Right ventricle myocardium superior (tissue), 1 donor: ENCODE measurements at places on chromosomes 13 and 19. TPM values are rescaled to one million over a fixed set of nuclear protein-coding genes. Genes with fewer than 3 reads are reported as not detected.

DNA sequence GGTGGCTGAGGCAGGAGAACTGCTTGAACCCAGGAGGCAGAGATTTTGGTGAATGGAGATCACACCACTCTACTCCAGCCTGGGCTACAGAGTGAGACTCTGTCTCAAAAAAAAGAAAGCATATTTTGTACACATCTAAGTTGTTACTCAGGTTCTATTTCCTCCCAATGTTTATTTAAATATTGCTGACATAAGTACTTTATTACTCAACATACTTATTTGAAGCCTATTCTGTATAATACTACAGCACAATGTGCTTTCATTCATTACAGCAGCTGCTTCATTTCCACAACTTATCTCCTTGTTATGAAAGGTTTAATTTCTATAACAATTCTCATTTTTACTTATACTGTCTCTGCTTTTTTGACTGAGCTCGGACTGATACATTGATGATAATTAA, 495.7 kb downstream of the SLITRK1 start:
- DNase-seq: no peak

DNA sequence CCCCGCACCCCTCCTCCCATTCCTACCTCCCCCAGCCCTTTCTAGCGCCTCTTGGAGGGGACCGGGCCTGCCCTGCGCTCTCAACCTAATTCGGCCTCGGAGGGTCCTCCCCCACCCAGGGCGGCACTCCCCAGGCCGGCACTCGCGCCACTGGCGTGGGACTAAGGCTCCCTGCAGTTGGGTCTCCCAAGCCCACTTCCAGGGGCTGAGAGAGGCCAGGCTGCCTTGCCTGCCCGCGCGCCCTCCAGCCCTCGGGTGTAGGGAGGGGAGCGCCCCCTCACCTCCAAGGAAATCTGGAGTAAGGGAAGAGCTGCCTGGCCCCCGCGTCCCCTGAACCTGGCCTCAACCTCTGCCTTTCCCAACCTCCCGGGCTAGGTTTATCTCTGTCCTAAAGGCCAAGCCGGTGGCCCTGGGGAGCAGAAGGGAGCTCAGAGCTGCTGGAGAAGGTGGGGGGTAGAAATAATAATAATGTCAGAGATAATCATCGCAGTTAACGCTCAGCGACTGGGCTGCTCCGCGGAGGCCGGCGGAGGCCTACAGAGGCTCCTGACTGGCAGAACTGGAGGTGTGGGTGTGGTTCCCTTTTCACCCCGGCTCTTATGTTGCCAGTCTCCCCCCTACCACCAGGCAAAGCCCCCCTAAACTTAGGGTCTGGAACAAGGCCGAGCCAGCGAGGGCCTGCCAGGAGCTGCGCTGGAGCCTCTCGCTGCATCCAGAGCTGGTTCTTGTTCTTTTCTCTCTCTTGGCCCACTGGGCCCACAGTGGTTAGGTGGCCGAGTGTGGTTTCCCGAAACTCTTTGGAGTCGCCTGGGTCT, 9.6 kb downstream of the ZIC2 start:
- DNase-seq: no peak

GRCh38 chr13:95155093-95155492, 146.2 kb downstream of the ABCC4 start:
- DNase-seq: no peak

DNA sequence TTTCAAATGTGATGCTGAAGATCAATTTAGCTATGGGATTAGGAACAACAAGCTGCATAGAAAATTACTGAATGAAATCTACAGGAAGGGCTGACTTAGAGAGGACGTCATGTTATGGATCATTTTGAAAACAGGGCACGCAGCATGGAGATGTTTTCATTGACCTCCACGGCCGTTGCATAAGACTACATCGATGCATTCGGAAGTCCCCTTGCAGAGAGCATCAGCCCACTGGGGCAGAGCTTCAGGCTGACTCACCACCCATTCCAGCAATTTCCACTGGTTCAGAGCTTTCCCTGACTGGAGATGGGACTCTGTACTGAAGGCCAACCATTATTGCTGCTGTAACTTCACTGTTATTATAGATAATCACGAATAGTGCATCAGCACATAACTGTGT, 305.3 kb downstream of the IRS2 start:
- DNase-seq: no peak

DNA sequence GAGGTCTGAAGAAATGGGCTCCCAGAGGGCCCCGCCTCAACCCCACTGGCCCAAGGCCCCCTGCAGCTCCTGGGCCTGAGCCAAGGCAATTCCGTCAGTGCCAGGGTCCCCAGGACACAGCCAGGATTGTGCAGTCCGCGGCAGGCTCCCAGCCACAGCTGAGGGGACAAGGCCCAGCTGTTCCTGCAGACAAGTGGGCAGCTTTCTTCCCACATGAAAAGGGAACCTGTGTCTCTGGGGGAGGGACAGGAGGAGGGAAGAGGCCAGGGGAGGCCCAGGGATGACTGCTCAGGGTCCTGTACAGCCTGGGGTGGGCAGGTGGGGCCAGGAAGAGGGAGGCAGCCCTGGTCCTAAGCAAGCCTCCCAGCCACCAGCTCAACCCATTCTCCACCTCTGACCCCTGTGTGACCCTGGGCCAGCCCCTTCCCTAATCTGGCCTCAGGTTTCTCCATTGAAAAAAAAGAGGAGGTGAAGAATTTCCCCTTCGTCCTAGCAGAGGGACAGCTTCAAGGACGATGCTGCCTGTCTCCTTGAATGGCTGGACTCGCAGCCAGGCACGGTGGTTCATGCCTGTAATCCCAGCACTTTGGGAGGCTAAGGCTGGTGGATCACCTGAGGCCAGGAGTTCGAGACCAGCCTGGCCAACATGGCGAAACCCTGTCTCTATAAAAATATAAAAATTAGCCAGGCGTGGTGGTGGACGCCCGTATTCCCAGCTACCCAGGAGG, 20.5 kb upstream of the VSTM2B start:
- no peak for DNase-seq

DNA sequence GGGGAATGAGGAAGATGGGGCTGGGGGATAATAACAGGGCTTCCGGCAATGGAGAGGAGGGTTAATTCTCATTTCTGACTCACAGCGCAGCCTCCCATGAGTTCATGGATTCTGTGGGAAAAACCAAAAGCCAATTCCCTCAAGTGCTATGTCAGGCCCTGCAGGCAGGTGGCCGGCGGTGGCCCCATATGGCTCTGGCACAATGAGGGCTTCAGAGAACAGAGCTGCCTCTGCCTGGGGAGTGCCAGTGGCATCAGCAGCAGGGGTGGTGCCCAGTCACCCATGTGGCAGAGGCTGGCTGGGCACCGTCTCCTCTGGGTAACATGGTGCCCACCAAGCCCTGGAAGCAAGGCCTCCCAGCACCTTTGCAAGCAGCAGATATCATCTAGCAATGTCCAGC, 69.1 kb downstream of the ALOX5AP start:
- no peak for DNase-seq

DNA sequence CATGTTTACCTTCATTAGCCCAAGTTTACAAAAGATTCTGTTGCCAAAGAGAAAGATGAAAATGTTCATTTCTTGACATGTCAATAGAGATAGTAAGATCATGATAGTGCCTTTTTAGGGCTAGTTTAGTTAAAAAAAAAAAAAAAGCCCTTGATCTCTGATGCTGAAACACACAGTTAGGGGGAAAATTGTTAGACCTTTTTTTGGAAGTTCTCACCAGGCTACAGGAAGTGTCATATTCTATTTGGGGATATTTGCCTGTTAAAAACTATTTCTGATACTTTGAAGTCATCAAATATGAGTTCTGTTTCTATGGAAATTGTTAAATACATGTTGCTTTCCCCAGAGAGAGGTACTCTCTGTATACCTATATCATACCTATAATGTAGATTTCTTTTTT, 21.6 kb downstream of the SLAIN1 start:
- no peak for DNase-seq

- DNase-seq: peak; percentile 66
These were observed 25.8 kb upstream of the MAP3K10 start for GRCh38 chr19:40165362-40165937.

GRCh38 chr19:18871543-18871942, 24.4 kb downstream of the CERS1 start:
- no peak for DNase-seq

DNA sequence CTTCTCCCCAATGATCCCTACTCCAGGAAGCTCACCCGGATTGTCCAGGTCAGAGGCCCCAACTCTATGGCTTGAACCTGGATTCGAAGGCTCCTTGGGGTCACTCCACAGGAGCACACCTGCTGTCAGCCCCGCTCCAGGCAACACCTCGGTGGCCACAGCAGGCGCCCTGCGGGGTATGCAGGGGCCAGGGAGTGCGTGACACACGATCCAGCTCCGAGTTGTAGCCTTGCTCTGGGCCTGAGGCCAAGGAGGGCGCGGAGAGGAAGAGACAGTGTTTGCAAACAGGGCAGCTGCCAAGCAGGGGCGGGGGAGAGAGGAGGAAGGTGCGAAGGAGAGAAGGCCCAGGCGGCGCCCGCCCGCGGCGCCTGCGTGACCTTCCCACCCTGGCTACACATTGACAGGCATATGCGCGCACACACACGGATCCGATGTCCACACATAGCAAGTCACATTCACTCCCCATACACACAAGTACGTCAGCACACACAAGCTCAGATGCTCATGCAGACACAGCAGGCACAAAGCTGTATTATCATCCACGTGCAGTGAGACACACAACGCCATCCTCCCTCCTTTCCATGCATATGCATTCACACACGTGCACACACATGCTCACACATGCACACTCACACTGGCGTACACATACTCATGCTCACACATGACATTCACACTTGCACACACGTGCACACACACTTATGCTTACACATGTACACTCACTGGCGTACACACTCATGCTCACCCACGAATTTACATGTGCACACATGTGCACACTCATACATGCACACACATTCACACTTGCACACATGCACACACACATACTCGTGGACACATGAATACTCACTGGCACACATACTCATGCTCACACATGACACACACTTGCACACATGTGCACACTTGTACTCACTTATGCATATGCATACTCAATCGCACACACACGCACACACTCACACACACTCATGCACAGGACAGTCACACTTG, 10.4 kb downstream of the SBK2 start:
- DNase-seq: peak; percentile 89

- DNase-seq: no peak
These were observed 1596.3 kb downstream of the PCDH9 start for GRCh38 chr13:65633806-65634205.

DNA sequence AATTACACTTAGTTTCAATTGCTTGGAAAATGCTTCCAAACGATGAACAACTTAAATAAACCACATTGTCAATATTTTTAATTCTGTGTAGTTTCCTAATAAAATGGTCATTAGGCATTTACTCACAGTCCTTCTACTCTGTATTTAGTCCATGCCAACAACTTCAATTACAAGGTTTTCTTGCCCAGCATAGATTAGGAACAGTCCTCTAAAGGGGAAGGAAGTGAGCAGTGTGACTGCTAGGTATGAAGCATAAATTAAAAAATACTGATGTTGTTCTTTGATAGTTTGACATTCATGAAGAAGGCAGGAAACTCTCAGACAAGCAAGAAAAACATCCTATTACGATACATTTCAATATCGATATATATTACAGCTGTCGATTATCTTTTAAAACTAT, 716.0 kb upstream of the PCDH9 start:
- DNase-seq: no peak

DNA sequence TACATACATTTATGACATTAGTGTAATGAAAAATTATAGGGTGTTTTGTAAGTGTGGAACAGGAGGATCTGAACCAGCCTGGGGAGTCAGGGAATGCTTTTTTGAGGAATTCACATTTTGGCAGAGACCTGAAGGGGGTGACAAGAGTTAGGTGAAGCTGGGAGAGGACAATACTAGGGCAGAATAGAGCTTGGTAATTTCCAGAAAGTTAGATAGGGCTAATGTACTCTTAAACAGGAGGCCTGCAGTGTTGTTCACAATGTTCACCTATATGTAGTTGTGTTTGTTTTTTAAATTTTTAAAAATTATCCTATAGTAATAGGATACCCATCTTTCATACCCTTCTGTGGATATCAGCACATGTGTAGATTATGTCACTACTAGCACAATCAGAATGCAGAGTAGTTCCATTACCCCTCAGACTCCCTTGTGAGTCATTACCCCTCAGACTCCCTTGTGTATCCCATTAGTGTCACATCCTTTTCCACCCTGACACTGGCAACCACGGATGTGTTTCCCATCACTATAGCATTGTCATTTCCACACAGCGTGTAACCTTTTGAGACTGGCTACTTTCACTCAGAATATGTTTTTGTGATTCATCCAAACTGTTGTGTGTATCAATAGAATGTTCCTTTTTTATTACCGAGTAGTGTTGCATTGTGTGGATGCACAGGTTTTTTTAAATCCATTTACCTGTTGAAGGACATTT, 43.1 kb downstream of the PCCA start:
- no peak for DNase-seq

DNA sequence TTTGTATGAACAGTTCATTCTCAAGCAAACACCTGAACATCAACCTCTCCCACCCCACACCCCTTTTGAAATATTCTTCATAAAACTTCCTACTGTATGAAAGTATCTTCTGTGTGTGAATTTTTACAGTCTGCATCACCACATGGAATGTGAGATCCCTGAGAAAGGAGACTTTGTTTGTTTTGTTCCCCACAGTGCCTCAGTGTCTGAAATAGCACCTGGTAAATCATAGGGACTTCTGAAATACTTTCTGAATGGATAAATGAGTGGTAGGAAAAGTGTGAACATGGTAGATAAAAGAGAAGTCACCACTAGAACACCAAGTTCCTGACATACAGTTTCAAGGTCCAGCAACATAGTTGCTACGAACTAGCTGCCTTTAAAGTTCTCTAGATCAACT, 1071.2 kb downstream of the EFNB2 start:
- DNase-seq: no peak

GRCh38 chr13:97761796-97762540, 191.5 kb upstream of the IPO5 start:
- DNase-seq: no peak

DNA sequence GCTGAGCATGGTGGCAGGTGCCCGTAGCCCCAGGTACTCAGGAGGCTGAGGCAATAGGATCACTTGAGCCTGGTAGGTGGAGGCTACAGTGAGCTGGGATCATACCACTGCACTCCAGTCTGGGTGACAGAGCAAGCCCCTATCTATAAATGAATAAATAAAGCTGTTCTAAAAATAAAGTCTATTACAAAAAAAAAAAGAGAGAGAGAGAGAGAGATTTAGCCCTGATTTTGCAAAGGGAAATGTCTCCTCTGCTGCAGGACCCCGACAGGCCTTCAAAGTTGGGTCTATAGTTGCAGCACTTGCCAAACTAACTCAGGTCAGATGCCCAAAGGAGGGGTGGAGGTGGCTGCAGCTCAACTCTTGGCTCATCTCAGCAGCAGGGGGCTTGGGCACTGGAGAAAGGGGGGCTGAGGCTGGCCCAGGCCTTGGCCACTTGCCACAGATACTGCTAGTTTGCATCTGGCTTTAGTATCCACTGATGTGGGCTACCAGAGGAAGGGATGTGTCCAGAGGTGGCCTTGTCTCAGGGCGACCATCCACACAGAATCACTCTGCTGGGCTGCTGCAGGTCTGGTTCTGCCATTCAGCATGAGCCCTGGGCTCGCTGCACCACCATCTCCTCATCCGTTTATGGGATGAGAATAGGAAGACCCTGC, 30.8 kb upstream of the AKT2 start:
- no peak for DNase-seq

Gene NCAN
- not detected for total RNA-seq

Gene ZNF763
- 3.7 TPM for total RNA-seq

Gene CLIP3
- 4.1 TPM for total RNA-seq

Gene EPS8L1
- total RNA-seq: 0.83 TPM

Gene NLRP7
- total RNA-seq: not detected

Gene ZNF579
- 13.6 TPM for total RNA-seq

Gene IGFL3
- total RNA-seq: not detected

Gene CEACAM16
- total RNA-seq: not detected

Gene MCEMP1
- 0.67 TPM for total RNA-seq

Gene PLK5
- total RNA-seq: not detected
